ENCODE measurements at places on chromosomes 2 and 18.

DNA sequence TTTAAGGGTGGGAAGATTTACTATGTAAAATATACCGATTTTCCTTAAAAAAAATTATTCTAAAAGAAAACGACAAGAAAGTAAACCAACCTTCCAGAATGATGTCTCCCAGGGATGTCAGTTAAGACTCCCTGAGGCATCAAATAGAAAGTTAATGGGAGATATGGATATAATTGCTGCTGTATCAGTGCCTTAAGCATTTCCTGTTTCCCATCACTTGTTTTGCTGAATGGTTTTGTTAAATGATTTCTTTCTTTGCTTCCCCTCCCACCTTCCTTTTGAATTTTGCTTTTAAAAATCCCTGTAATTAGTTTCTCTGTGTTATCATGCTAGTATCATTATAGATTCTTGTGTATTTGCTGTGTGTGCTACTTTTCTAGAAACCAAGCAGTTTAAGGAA, 154.3 kb upstream of the CWC22 start:
- DNase-seq, result no peak

- no peak for DNase-seq
These were observed 276.0 kb downstream of the ZNF407 start for GRCh38 chr18:74873629-74874028.

GRCh38 chr2:190961918-190962487, 52.0 kb downstream of the STAT1 start:
- no peak for DNase-seq

GRCh38 chr2:9366026-9366425, 57.3 kb downstream of the ITGB1BP1 start:
- DNase-seq, result no peak
